ENCODE measurements at places on chromosomes 3 and 15.

- peak; percentile 14 for DNase-seq
These were observed 469.4 kb upstream of the ROBO2 start for GRCh38 chr3:76570436-76571057.

DNA sequence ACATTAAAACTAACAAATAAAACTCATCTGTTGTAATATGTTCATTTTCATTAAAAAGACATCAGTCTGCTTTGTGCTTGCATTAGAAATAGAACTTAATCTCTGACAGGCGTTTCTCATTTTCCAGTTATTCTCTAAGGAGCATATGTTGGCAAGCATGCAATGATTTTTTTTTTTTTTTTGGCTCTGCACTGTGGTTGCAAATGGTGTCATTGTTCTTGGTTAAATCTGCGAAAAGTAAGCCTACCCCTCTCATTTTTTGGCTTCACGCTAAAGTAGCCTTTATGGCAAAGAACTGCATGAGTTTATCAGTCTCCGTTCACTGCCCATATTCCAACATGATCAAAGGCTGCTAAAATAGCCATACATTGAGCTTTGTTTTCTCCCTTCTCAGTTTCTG is 403.2 kb downstream of the MECOM start:
- no peak for DNase-seq

GRCh38 chr3:16816048-16816780 is 68.5 kb upstream of the PLCL2 start:
- DNase-seq, result peak; percentile 45

- no peak for DNase-seq
These were observed 36.2 kb upstream of the FILIP1L start for GRCh38 chr3:100150473-100150872.

GRCh38 chr3:23624305-23624704 is 181.4 kb upstream of the UBE2E1 start:
- DNase-seq, result no peak

Data from globus pallidus (tissue), 1 donor.